ENCODE measurements at places on chromosomes 16 and 17.

DNA sequence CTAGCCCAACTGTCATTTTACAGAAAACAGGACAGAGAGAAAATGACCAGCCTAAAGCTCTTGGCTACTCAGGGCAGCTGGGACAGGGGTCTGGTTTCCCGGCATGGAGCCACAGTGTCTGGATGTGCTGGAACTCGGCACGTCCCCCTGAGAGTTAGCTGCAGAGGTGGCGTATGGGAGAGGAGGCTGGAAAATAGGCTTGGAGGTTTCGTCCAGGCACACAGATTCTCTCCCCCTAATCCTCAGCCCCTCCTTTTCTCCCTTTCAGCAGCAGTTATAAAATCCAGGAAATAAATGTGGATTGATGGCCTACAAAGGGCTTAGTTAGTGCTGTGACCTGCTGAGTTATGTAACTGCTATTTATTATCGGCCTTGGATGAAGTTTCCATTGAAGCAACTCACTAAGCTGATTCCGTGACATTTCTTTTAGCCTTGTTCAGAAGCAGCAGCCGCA is 89.5 kb upstream of the TOB1 start:
- DNase-seq = no peak

- DNase-seq = no peak
Measured at GRCh38 chr17:27349540-27350021, 55.7 kb downstream of the WSB1 start.

- no peak for DNase-seq
Measured at GRCh38 chr17:72102366-72102765, 18.5 kb upstream of the SOX9 start.

- DNase-seq = no peak
Measured at GRCh38 chr16:24609740-24610415, 70.5 kb downstream of the RBBP6 start.

DNA sequence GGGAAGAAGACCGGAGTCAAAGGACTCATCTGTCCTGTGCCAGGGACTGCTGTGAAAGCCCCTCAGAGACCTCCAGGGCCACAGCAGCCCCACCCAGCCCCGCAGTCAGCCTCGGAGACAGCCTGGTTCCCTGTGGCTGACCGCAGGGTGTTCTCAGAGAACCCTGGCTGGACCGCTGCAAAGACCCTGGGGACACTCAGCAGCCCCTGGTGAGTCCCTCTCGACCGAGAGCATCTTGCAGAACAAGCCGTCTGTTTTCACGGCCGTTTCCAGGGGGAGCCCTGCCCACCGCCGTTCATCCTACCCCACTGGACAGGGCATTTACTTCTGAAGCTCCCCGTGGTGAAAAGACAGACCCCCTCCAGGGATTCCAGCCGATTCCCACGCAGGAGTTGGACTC is 10.3 kb downstream of the UBALD1 start:
- no peak for DNase-seq

- no peak for DNase-seq
Measured at GRCh38 chr17:49922095-49922494, 46.9 kb upstream of the DLX4 start.

GRCh38 chr17:55845385-55845784 is 94.5 kb downstream of the PCTP start:
- peak; percentile 4 for DNase-seq

GRCh38 chr17:76716146-76716838 is 5.5 kb upstream of the MXRA7 start:
- DNase-seq = no peak

DNA sequence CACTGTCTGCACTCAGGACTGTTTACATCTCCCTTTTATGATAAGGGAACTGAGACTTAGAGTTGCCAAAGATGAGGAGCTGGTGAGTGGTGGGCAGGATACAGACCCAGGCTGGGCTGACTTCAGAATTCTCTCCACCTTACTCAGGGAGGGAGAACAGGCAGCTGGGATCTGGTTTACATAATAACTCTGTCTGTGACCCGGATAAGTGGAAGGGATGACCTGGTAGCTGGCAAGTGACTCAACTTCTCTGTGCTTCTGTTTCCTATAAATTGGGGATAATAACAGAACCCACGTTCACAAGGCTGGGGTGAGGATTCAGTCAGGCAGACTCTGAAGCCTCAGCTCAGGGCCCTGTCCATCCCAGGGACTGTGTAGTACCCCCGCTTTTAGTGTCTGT is 2.6 kb downstream of the SNX20 start:
- no peak for DNase-seq

GRCh38 chr17:21297597-21297996 is 13.1 kb downstream of the MAP2K3 start:
- no peak for DNase-seq

DNA sequence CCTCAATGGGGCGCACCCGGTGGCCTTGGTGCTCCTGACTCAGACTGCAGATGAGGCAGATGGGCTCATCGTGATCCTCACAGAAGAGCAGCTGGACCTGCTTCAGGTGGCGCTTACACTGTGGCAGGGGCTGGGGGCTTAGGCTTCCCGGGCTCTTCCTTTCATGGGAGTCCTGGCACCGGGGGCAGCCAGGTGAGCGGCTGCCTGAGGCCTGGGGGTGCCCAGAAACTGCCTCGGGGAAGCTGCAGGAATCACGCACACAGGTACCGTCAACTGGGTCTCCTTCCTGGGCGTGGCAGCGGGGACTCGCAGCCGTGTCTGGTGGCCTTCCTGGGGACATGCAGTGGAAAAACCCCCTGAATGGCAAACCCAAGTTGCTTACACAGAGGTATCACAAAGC is 7.0 kb downstream of the MEFV start:
- DNase-seq = no peak

DNA sequence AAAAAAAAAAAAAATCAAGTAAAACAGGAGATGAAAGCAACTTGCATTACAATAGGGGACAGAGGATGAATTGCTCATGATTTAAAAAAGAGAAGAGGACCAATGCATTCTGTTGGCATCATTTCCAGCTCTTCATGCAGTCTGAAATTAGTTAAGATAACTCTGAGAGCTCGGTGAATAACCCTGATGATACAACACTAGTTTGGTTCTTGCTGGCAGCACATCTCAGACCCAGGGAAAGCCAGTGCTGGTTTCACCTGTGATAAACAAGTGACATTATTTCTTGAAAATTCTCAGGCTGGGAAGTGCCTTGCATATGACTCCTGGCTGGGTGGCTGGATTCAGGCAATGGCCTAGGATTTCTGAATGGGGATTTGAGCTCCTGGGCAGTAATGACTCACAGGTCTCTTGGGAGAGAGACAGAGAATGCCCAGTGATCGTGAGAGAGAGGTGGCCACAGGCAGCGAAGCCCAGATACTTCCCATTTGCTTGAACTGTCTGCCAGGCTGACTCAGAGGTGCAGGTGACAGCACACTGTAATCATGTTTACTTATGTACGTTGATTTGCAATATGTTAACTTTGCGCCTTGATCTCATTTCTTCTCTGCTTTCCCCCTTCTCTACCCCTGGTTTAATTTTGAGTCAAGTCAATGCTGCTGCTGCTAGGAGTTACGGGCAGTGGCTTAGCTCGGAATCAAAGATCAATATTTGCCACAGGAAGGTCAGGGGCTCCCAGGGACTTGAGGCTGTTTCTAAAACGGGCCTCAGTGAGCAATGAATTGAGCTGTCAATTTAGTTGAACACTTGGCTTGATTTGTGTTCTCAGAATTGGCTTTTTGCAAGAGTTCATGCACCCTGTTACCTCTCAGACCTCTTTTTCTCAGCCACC is 27.1 kb downstream of the ARSG start:
- DNase-seq = no peak

- no peak for DNase-seq
Measured at GRCh38 chr16:12245088-12245920, 268.8 kb downstream of the SNX29 start.

DNA sequence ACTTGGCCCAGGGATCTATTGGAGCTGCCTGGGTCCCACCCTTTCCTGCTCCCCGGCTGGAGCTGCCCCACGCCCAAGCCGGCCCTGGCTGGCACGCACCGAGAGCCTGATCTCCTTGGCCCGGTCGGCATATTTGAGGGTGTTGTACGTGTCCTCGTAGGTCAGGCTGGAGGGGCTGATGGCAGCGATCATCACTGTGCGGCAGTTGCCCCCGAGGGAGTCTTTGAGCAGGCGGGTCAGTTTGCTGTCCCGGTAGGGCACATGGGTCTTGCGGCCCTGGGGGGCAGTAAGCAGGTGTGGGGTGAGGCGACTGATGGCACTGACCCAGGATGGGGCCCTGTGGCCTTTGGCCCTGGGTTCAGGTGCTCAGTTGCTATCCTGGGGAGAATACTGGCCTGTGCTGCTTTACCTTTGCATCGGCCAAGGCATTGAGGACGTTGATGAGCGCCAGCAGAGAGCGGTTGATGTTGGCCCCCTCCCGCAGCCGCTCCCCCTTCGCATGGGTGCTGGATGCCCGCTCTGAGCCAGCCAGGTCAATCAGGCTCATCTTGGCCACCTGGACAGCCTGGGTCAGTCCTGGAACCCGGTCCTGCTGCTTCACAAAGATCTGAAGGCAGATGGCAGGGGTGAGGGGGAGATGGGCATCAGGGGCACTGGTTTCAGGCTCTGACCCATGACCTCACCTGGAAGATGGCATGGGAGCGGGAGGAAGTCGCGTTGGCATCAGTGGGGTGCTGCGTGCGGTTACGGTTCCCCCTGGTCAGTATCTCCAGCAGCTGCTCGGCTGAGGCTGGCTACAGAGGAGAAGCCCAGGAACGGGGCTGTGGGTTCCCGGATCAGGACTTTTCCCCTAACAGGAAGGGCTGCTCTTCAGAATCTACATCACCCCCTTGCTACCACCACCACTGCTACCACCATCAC is 13.5 kb downstream of the KIF18B start:
- DNase-seq = no peak

GRCh38 chr16:13335879-13336278 is 434.5 kb downstream of the SHISA9 start:
- DNase-seq = no peak

GRCh38 chr16:3674513-3675295 is 20.2 kb downstream of the DNASE1 start:
- DNase-seq = no peak

DNA sequence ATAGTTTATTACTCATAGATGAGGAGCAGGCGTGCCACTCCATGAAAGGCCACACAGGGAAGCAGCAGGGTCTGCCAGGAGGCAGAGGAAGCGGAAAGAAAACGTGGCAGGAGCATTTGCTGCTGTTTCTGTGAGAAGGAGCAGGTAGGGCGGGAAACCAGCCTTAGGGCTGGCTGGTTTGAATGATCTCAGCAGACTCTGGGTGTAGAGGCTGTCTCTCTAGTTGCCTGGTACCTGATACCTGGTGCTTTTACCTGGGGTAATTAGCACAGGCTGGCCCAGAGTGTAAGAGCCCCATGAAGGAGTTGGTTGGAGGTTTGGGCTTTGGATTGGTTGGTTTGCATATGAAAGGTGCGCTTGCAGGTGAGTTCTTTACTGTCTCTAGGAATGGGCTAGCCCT is 205.0 kb upstream of the CACNG3 start:
- DNase-seq = no peak

DNA sequence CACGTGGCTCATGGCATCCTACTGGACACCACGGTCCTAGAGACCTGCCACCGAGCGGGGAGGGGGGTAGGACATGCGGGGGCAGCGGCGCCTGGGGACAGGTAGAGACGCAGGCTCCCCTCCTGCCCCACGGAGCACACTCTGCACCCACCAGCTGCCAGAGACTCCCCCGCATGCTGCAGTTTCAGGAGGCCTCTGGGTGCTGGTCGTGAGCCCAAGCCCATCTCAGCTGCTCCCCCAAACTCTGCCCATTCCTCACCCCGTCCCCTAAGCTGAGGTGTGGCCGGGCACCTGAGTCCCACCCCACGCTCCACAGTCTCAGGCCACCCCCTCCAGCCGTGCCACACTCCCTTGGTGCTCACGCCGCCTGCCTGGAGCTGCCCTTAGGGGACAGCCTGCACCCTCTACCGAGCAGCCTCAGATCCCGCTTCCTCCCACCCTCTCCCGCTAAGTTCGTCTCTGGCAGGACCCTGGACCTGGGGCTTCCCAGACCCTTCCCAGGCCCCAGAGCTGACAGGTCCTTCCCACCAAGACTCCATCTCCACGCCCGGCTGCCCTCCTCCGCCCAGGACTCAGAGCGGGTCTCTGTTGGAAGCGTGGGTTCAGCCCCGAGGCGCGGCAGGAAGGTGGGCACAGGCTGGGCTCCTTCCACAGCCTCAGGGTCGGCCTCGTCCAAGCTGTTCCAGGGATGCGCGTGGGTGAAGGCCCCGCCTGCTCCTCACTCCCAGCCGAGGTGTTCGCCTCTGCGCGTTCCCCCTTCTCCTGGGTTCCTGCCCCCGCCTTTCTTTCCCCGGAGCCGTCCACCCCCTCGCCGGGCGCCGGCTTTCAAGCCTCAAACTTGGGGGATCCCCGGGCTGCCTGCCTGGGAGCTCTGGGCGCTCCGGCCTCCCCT is 1.3 kb downstream of the RAB40B start:
- DNase-seq = no peak

DNA sequence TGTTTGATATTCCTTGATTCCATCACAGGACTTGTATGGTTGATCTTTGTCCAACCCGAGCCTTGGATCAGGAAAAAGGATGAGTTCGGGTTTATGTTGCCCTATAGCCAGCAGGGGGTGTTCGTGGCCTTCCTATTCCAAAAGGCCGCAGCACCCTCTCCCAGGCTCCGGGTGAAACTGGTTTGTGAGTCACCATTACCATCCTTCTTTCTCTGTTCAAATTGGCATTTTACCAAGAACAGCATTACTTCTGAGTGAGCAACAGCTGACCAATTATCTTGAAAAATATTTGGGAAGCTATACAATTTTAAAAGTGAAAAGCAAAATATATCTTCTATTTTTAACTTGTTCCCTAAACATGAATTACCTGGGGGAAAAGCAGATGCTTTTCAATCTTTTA is 24.3 kb upstream of the KRT20 start:
- DNase-seq = peak; percentile 54

DNA sequence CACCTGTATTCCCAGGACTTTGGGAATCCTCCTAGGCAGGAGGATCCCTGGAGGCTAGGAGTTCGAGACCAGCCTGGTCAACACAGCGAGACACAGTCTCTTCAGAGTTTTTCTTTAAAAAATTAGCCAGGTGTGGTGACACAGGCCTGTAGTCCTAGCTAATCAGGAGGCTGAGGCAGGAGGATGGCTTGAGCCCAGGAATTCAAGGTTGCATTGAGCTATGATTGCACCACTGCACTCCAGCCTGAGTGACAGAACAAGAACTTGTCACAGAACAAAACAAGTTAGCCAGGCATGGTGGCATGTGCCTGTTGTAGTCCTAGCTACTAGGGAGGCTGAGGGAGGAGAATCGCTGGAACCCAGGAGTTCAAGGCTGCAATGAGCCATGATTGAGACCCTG is 24.8 kb downstream of the ANKRD40 start:
- no peak for DNase-seq

GRCh38 chr17:42387661-42388380 is 421 bp downstream of the STAT3 start:
- no peak for DNase-seq
